ENCODE measurements at places on chromosomes 12 and 14.

GRCh38 chr12:92488735-92489134, 214.1 kb upstream of the PLEKHG7 start:
- no peak for DNase-seq

GRCh38 chr12:68200854-68201253, 24.8 kb downstream of the IL26 start:
- peak; percentile 63 for DNase-seq

GRCh38 chr12:65613692-65614091, 210.6 kb upstream of the HMGA2 start:
- no peak for DNase-seq

GRCh38 chr14:103625356-103626095, 3.5 kb upstream of the KLC1 start:
- DNase-seq, result no peak

GRCh38 chr12:128387811-128388422, 120.9 kb downstream of the TMEM132C start:
- DNase-seq, result no peak

DNA sequence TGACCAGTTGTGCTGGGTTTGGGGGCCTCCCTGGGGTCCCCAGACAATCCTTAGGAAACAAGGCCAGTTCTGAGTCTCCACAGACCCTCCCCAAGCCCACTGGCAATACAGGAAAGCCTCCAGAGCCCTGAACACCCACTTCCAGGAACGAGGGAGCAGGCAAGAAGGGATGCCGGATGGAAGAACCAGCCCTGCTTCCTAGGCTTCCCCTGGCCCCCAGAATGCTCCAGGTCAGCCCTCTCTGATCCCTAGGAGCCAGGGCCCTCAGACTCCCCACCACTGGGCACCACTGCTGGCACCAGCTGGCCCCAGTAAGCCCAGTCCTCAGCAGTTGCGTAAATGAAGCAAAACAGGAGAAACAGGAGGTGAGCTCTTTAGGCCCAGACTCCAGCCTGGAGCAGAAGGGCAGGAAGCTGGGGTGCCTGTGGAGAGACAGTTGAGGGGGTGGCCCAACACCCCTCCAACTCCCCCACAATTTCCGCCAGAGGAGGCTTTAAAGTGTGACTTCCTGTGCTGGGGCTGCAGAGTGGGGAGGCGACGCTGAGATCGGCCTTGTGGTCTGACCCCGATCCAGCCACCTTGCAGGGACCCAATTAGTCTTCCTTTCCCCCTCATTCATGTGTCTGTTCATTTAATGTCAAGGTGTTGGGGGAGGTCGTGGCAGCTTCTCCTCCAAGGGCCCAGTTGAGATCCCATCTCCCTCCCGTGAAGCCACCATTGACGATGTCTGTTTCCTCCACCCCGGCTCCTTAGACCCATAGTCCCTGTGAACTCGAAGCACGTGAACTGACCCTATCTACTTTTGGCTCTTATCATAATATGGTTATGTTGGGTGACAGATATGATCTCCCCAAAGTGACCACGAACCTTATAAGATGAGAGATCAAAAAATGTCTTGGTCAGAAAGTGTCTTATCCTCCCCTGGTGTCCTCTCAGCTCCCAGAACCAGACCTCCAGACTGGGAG, 4.7 kb downstream of the TNFRSF1A start:
- DNase-seq, result peak; percentile 33

GRCh38 chr12:91662021-91662420, 479.4 kb upstream of the DCN start:
- DNase-seq, result no peak

GRCh38 chr14:55129428-55130195, 560 bp downstream of the LGALS3 start:
- peak; percentile 73 for DNase-seq

- no peak for DNase-seq
Observed at GRCh38 chr12:82876075-82876474, 189.4 kb downstream of the TMTC2 start.

DNA sequence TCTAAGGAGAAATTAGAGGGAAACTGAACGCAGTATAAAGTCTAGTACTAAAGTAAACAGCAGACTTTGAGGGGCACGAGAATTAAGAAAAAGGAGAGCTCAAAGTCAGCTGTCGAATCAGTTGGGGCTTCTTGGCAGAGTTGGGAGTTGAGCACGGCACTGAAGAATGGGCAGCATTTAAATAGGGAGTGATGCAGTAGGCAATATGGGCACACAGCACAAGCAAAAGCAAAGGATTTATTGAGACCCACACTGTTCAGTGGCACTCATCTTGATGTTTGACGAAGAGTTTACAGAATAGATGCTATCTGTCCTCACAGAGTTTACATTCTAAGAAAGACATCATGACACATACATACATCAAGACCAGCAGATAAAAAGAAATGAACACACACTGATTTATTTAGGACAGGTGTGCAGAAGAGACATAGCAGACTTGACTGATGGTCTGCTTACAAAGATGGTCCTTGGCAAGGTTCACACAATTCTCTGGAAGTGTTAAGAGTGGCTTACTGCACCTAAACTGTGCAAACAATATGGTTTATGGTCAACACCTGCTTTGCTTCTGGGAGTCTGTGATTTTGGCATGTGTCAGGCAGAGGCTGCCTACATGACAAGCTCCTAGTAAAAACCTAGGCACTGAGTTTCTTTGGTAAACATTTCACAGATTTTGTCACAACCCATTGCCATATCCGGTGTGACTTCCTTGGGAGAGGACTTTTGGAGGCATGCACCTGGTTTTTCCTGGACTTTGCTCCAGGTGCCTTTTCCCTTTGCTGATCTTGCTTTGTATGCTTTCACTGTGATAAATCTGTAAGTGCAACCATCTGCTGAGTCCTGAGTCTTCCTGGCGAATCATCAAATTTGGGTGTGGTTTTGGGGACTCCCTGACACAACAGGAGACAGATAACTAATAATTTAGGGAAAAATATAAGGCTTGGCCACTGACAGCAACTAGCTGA, 26.3 kb downstream of the ALKBH1 start:
- peak; percentile 34 for DNase-seq

GRCh38 chr14:53946071-53946403, 10.6 kb downstream of the BMP4 start:
- DNase-seq, result no peak

DNA sequence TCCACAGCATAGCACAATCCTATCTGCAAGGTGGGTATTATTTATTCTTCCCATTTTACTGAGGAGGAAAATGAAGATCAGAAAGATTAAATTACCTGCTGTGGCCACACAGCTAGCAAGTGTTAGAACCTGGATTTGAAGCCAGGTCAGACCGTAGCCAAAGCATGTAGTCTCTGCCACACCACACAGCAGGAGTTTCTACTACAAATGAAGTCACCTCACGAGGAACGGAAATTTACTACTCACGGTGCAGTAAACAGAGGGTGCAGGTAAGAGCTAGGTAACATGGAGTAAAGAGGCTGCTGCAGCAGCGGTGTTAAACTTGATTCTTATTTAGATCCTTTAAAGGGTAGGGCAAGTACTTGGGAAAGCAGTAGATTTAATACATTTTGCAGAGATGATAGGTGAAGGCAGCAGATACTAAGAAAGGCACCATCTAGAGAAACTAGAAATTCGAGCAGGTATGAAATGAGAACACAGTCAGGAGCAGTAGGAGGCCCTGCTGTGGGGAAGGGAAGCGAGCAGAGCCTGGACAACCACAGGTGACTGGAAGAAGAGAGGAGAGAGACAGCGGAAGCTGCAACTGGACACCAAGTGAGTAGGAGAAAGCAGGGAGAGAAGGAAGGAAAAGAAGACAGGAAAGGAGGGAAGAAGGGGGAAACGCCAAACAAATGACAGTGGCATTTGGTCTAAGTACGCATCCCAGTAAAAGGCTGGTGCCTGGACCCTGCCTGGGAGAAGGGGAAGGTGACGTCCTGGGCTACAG, 21.5 kb downstream of the SPTB start:
- DNase-seq, result no peak

DNA sequence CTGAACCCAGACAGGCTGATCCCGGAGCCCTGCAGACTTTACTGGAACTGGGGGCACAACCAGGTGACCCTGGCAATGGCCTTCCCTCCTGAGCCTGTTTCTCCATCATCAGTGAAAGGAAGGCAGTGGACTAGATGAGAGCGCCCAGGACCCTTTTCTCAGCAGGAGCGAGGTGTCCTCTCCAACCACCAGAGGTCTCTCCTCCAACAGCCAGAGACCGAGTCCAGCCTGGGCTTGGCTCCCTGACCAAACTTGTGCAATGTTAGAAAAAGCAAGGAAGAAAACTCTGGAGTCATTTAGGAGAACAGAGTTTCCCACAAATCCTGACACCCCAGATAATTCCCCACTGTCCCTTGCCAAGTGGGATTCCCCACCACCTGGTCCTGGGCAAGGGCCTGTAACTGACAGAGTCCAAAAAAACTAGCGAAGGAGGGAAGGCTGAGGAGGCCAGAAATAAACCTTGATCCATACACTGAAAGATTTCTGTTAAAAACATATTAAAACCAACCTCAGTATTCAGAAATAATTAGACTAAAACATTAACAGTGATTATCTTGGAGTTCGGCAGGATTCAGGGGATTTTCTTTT, 9.0 kb downstream of the RPS6KL1 start:
- peak; percentile 72 for DNase-seq

- DNase-seq, result peak; percentile 19
Observed at GRCh38 chr12:117042171-117042842, 56.9 kb downstream of the TESC start.

DNA sequence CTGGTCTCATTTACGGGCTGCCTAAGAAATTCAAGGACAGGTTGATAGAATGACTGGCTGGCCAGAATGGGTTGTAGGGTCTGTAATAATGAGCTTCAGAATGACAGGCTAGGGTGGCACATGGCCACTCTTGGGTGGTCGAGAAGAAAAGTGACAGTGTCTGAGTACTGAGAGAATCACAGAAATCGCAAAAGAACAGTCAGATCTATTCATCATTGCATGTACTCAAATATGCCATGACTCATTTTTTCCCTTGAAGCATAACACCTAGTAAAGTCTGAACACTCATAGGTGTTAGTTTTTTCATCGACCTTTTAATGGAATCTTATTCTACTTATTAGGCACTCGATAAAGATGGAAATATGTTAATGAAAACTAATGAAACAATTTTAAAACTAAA, 37.8 kb upstream of the SEL1L start:
- no peak for DNase-seq

DNA sequence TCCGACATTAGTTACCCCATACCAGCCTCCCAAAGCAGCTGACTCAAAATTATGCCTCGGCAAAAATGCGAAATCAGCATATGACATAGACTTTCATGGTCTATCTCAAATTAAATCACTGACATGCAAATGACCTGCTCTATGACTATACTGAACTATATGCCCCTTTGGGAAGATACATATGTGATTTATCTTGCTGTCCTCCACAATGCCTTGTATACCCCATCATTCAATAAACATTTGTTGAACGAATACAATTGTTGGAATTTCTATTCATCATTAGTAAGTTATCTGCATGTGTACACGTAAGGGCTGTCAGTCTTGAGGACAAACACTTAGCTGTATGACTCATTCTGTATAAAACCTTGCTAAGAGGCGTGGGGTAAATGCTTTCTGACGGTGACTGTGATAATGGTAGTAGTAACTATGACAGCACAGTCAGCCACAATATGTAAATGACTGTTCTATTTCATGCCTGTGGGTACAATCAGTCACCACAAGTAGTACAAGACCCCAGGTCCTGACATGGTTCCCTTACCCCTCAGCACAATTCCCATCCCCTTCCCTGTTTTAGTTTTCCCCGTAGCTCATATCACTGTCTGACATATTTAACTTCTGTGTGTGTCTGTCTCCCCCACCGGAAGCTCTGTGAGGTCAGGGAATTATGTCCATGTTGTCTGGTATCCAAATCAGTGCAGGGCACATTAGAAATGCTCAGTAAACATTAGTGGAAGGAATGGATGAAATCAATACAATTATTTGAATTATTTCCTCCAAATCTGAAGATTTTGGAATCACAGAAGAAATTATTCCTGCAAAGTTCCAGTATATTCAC, 42.8 kb downstream of the STXBP6 start:
- DNase-seq, result peak; percentile 97

DNA sequence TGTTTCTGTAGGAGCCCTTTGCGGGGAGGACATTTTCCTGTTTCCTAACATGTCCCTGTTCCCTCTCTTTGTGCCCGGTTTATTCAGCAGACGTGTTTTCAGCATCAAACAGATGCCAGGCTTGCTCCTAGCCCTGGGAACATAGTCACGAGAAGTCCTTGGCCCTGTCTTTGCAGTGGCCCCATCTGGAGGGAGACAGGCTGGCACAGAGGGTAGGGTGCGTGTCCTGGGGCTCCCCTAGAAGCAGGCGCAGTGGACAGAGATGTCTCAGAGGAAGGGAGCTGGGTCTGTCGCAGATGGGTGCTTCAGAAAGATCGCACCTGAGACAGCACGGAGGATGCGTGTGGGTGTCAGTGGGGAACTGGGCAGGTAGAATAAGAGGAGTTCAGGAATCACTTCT, 75.0 kb upstream of the DYNC1H1 start:
- no peak for DNase-seq

DNA sequence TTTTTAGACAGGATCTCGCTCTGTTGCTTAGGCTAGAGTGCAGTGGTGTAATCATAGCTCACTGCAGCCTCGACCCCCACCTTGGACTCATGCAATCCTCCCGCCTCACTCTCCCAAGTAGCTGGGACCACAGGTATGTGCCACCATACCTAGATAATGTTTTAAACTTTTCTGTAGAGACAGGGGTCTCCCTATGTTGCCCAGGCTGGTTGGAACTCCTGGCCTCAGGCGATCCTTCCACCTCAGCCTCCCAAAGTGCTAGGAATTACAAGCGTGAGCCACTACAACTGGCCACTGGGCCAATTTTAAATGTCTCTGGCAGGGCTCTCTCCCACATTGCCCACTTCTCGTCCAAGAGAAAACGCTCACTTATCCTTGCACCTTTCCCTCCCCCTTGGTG, 66.5 kb upstream of the DACT1 start:
- DNase-seq, result no peak

DNA sequence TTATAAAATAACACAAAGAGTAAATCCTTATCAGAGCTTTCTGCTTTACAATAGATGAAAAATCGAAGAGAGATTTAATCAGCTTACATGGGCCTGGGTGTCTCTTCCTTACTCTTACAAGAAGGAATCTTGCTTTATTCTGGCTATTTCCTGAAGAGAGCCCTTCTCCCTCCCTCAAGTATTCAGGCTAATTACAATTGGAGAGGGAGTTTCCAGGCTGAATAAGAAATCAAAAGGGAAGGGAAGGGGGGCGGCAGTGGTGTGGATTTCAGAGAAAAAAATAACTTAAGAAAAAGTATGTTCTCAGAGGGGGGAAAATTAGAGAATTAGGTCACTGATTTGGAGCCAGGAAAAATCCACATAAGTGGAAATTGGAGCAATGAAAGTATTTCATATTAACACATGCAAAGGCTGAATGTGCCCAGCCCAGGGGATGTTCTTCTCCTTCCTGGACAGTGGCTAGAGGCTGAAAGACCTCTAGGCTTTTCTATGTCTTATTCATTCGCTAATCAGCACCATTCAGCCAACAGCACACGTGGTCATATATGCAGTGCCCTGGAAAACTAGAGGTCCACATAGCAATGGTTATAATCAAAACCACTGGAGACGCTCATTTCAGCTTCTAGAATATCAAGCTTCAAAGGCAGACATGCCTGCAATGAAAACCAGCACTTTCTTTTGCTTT, 158.9 kb upstream of the BTG1 start:
- DNase-seq, result no peak
